ENCODE measurements at places on chromosomes 4 and X.

DNA sequence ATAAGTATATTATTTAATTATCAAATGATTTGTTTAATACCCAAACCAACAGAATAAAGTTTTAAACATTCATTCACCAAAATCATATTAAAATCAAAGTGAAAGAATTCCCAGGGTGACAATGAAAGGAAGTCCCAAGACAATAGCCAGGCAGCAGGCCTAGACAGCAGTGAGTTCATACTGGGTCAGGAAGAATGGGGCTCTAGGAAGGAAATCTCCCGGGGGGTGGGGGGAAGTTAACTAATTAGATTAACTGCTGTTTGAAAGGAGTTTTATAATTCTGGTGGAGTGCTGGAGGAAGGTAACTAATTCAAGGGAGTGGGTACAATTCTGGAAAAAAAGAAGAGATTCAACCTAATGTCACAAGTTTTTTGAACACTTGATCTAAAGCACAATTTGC lies 104.1 kb downstream of the ZAR1 start:
- no peak for DNase-seq

DNA sequence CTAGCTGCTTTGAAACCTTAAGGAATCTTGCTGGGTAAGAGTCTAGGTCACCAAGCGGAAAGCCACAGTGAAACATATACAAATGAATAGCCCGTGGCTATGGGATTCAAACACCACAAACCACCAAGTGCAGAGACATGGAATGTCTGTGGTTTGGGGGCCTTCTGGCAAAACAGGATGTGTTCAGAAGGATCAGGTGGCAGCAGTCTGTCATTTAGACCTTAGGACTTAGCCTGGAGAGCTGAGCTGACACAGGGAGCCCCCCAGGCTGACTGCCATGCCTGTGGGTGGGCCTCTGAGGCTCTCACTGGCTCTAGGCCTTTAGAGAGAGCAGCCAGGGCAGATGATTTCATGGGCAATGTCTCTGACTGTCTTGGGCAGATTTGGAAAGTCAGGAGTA lies 225.6 kb downstream of the FBXW7 start:
- DNase-seq, result no peak

GRCh38 chrX:39152106-39152649 lies 350.9 kb downstream of the MID1IP1 start:
- peak; percentile 50 for DNase-seq

DNA sequence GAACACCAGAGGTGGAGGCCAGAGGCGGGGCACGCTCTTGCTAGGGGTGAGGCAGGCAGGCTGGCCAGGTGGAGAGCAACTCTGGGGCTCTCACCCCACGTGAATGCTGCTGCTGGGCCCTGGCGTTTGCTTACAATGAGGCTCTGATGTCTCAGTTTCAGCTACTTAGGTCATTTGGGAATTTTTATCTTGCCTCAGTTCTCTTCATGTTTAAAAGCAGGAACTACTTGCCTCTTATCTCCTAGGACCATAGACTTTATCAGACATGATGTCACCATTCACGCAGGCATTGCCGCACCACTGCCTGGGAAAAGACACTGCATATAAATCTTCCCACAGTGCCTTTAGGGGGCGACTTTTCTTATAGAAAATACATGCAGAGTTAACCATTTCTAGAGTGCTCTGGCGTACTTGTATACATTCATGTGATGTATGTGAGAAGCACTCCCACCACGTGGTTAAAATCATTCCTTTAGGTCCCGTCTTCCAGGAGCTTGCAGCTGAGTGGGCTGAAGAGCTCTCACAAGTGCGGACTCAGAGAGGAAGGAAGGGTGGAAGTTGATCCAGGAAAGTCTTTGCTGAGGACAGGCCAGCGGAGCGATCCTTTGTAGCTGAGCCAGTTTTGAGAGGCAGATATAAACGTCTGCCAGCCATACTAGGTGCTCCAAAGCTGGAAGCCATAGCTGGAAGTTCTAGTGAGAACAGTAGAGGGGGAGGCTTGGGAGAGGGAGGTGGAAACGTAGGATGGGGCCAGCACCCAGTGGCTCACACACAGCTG lies 84.3 kb upstream of the CLDN34 start:
- DNase-seq, result no peak

- DNase-seq, result no peak
Measured at GRCh38 chr4:163274861-163275260, 57.5 kb downstream of the NPY1R start.

GRCh38 chr4:6716958-6717655 lies 1.1 kb downstream of the BLOC1S4 start:
- DNase-seq, result no peak

GRCh38 chr4:1810765-1811164 lies 17.7 kb downstream of the FGFR3 start:
- no peak for DNase-seq

DNA sequence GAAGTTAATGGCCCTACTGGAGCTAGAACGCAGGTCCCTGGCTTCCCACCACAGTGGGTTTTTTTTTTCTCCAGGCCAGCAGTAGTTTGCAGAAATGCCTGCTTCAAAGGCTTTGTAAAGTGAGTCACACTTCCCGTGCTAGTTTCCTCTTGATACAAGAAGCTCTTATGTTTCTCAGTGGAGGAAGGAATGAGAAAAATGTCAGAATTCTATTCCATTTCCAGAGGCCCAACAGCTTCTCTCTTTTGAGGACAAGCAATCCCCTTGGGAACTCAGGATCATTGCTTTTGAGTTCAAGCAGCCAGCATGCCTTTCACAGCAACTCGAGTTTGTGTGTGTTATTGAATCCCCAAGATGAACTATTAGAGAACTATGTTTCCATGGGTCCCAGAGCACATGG lies 134.3 kb downstream of the GUCY2F start:
- DNase-seq, result no peak

- DNase-seq, result no peak
Measured at GRCh38 chr4:146645921-146646320, 7.2 kb downstream of the POU4F2 start.

GRCh38 chrX:49915361-49916222 lies 6.8 kb upstream of the CLCN5 start:
- no peak for DNase-seq
